Smooth muscle cell of the coronary artery (primary cell): ENCODE measurements at places on chromosomes 12 and 14. TPM values are rescaled to one million over a fixed set of nuclear protein-coding genes. Genes with fewer than 3 reads are reported as not detected.

The IL31 gene
- total RNA-seq: not detected in 2 replicates

The TOMM20L gene
- total RNA-seq: not detected in 2 replicates

The KRT79 gene
- total RNA-seq: not detected in 2 replicates

The AQP2 gene
- not detected in 2 replicates for total RNA-seq

The SCN8A gene
- total RNA-seq: 0.23 and 27.5 TPM in 2 replicates

The ZCCHC8 gene
- total RNA-seq: 8.4 and 10.4 TPM in 2 replicates

The KCNK10 gene
- total RNA-seq: not detected in 2 replicates

The STAT6 gene
- 52.4 and 101 TPM in 2 replicates for total RNA-seq

The TMEM260 gene
- 6.1 and 8.8 TPM in 2 replicates for total RNA-seq

The SELPLG gene
- total RNA-seq: 0.68 and 1.5 TPM in 2 replicates

The TC2N gene
- 0.08 and 0.12 TPM in 2 replicates for total RNA-seq

The ACYP1 gene
- total RNA-seq: 8.3 and 8.5 TPM in 2 replicates

The DCN gene
- total RNA-seq: 204 and 961 TPM in 2 replicates
